Stimulated activated naive B cell treated with anti-CD40 and anti-IgM and Interleukin-4, amounts not matched to agents 10 μg/mL and 1 μg/mL and 100 μg/mL, for 72 hours (primary cell): ENCODE measurements at places on chromosomes 4 and X.

- no peak for DNase-seq
These were observed 469.0 kb upstream of the MAGEB2 start for GRCh38 chrX:29746326-29746725.

DNA sequence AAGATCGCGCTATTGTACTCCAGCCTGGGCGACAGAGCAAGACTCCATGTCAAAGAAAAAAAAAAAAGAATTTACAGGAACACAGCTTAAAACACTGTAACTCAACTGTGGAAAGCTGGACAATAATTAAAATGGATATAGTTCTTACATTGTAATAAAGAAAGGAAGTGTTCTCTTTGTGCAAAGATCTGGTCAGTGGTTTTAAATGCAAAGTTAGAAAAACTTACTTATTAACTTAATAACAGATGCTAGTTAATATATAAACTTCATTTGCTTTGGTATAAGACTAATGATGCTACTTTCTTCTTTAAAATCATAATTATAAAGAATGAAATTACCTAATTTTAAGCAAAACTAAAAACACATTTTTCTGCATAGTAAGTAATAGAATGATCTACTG is 2024.1 kb upstream of the TENM3 start:
- no peak for DNase-seq

- DNase-seq, result no peak
These were observed 446.1 kb upstream of the RPS6KA3 start for GRCh38 chrX:20712811-20713210.

DNA sequence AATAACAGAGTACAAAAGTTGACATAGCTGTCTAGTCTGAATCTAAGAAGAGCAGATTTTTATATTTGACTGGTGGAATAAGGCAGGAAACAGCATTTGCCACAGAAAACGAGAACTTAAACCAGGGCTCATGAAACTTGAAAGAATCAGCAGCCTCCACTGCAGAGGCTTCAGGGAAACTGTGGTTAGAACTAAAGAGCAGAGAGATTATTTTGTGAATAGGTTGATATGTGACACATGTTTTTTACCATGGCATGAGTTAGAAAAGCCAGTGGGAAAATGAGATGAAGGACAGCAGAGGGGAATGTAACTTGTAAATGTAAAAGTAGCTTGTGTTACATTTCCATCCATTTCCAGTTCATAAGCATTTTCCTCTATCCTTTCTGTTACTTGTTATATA is 63.7 kb upstream of the CAMK2D start:
- DNase-seq, result peak; percentile 15

- no peak for DNase-seq
These were observed 66.2 kb upstream of the PGRMC2 start for GRCh38 chr4:128353791-128354190.

- DNase-seq, result no peak
These were observed 207.3 kb upstream of the CENPE start for GRCh38 chr4:103405415-103405814.

GRCh38 chr4:45183905-45184304 is 457.5 kb upstream of the GNPDA2 start:
- DNase-seq, result no peak

DNA sequence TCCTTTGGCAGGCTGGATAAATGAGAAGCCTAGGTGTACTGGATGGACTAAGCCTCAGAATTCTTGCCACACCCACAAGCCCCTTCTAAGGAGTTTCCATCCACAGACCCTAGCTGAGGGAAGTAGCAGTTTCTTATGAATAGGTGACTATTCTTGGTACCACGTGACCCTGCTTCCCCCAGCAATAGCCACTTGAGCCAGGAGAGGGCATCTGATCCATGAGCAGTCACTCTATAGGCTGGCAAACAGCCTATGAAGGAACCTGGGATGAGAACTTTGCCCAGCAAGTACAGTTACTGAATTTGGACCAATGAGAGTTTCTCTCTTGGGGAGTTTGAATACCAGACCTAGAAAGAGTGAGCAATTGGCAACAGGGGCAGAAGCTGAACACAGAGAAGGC is 84.0 kb downstream of the RTL9 start:
- peak; percentile 2 for DNase-seq

DNA sequence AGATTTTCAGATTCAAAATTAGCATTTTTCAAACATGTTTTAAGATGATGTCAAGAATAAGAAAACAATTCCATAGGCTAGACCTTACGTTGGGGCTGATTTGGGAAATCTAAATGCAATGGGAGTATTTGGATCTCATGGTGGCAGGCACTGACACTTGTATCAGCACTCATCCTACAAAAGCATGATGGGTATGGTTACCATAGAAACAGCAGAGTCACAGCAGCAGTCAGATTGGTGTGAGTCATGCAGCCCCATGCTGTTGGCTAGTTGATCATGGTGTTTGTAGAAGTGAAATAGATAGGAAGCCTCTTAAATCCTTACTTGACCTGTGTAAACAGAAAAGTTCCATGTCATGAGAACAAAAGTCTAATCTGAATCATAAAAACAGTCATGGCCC is 1637.3 kb upstream of the PABPC4L start:
- DNase-seq, result no peak
